ENCODE measurements at places on chromosomes 6 and 20.

DNA sequence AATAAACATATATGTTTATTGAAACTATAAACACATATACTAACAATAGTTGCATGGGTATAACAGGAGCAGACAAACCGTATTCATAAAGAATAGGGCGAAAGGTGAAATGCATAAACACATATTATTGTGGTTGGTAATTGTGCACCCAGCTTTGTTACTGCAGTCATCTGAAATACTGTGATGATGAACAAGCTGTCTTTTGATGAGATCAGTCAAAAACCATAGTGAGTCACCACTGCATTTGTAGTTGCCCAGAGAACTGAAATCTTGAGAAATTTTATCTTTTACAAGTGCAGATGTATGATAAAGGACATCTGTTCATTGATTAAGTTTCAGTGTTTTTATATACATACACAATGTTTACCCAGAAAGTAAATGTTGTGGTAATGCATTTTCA lies 133.7 kb downstream of the MYO6 start:
- DNase-seq = no peak

GRCh38 chr6:167130008-167130677 lies 7.2 kb downstream of the CCR6 start:
- DNase-seq = no peak

GRCh38 chr6:46199387-46199786 lies 28.6 kb upstream of the ENPP5 start:
- DNase-seq = no peak

DNA sequence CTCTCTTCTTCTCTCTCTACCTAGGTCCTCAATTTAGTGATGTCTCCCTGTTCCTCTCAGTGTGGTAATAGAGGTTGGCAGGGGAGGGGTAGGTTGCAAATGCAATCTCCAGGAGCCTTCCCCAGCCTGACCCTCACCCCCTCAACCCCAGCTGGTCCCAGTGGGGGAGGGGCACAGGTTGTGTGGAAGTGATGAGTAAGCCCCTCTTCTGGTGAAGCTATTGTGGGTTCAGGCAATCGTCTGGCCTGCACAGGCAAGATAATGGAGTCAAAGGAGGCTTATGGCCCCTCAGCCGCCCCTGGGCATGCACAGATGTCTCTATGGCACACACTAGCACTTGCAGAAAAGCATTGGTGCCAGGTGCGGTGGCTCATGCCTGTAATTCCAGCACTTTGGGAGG lies 10.8 kb upstream of the ADA start:
- DNase-seq = no peak

DNA sequence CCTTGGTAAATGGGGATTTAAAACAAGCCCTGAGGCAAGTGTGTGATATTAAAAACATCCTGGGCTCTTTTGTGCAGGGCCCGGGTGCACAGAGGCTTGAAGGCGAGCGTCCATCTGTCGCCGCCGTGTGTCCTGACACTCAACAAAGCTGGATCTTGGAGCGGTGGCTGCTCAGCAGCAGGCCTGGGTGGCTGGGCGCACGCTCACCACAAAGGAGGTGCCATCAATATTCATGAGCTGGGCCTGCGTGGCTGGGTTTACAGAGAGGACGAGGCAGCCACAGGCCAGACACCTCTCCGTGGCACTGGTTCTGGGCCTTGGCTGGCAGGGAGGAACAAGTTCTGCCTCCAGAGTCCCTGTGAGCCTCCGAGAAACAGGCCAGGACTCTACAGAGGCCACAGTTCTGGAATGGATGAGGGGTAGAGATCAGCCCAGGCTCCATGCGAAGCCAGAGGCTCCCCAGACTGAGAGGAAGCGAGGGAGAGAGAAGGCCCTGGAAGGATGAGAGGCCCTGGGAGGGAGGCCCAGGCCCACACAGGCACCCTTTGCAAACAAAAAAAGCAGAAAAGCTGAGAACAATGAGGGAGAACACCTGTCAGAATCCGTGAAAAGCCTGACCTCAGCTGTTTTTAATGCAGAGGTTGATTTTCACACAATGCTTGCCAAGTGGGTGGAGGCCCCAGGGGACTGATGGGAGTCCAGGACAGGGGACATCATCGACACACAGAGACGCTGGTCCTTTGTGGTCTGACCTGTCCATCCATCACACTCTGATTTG lies 21.9 kb downstream of the BHLHE23 start:
- no peak for DNase-seq

DNA sequence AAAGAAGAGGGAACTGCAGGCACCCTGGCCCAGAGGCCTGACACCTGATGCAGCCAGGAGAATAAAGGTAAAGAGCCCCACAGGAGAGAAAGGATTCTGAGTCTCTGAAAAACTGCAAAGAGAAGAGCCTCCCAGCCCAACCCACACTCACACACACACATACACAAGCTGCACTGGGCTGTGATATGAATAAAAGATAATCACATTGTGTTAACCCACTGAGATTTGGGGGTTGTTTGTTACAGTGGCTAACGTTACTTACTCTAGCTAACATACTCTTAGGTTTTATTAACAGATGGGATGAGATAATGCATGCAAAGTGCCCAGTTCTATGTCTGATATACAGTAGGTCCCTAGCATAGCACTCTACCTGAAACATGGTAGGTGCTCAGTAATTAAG lies 554.4 kb downstream of the CD83 start:
- DNase-seq = no peak

DNA sequence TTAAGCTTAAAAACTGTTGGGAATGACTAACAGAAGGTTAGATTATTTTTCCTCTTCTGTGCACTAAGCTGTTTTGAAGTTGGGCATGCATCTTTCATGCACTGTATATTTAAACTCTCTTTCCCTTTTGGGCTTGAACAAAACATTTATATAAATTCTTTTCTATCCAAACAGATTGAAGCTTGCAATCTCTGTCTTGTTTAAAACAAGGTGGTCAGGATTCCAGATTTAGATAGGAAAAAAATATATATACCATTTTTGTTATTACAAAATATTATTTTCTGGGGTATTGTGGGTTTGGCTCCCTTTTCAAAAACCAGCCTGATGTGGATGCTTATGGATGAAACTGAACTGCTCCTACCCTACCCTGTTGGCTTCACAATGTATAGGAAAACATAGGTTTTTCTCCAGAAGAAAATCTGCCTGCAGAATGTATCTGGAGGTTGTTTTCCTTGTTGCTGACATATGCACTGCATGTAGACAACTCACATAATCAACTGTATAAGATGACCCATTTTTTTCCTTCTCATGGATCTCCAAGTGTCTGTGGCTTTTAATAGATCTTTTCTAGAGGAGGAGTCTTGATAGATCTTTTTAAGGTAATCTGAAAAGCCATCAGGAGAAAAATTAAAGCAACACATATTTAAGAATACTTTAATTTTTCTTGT lies 146.3 kb downstream of the PRL start:
- DNase-seq = no peak

DNA sequence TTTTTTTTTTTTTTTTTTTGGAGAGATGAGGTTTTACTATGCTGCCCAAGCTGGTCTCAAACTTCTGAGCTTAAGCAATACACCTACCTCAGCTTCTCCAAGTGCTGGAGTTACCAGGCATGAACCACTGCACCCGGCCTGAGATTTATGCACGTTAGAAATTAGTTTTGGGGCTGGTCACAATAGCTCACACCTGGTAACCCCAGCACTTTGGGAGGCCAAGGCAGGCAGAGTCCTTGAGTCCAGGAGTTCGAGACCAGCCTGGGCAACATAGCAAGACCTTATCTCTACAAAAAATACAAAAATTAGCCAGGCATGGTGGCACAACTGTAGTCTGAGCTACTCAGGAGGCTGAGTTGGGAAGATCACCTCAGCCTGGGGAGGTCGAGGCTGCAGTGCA lies 51.9 kb downstream of the CD24 start:
- DNase-seq = no peak
